ENCODE measurements at places on chromosomes 1 and 21. TPM values are rescaled to one million over a fixed set of nuclear protein-coding genes. Genes with fewer than 3 reads are reported as not detected.

DNA sequence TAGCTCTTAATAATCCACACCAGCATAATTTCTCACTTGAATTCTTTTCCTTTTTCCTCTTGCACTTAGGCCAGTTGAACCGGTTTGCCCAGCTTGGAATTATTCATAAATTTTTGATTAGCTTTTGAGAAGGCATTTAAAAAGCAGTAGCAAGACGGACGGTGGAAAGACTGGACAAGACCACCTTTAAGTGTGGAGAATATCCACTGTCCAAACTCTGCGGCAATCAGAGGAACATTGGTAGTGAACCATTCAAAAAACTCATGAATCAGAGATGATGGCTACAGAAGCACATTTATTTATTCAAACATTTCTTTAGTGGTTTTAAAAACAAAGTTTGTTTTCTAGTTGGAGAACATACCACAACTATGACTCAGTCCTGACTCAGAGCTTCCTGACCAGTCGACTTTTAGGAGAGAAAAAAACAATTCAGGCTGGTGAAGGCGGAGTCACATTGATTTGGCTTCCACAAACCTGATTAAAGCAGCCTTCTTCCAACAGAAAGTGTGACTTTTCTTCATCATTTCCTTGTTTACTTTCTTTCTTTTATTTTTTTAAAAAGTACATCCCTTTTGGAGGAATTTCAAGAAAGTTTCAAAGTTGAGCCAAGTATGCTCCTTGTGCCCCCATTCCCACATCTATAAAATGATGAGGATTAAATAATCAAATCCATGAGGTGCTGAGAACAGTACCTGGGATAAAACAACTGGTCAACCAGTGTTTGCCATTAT lies 128.8 kb downstream of the ADSS2 start:
- no peak overlapping the region for H3K4me3 ChIP-seq
- no peak for DNase-seq
- H3K27ac ChIP-seq, result peak overlapping the region; percentile 51
- H3K4me1 ChIP-seq, result peaks cover 30% of the 10 kb centered on the region

GRCh38 chr1:151098126-151098525 lies 27.6 kb downstream of the GABPB2 start:
- H3K27me3 ChIP-seq, result no peaks in the 10 kb centered on the region
- no peak overlapping the region for H3K4me3 ChIP-seq
- no peaks in the 10 kb centered on the region for H3K4me1 ChIP-seq
- no peaks in the 10 kb centered on the region for H3K36me3 ChIP-seq
- DNase-seq, result no peak

GRCh38 chr1:245168086-245168485 lies 13.3 kb downstream of the KIF26B start:
- no peak overlapping the region for H3K4me3 ChIP-seq
- no peaks in the 10 kb centered on the region for H3K36me3 ChIP-seq
- no peaks in the 10 kb centered on the region for H3K27me3 ChIP-seq
- DNase-seq, result no peak

DNA sequence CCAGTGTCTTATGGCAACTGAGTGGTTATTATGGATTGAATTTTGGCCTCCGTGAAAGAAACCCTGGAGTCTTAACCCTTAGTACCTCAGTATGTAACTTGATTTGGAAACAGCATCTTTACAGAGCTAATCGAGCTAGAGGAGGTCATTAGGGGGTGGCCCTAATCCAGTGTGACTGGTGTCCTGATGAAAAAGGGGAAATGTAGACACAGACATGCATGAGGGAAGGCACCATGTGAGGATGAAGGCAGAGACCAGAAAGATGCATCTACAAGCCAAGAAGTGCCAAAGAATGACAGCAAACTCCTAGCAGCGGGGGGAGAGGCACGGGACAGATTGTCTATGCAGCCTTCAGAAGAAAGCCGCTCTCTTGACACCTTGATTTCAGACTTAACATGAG lies 14.7 kb downstream of the DOP1B start:
- no peaks in the 10 kb centered on the region for H3K4me1 ChIP-seq
- no peak overlapping the region for H3K4me3 ChIP-seq
- peak overlapping the region; percentile 1 for H3K27ac ChIP-seq
- peaks cover 12% of the 10 kb centered on the region for H3K36me3 ChIP-seq

DNA sequence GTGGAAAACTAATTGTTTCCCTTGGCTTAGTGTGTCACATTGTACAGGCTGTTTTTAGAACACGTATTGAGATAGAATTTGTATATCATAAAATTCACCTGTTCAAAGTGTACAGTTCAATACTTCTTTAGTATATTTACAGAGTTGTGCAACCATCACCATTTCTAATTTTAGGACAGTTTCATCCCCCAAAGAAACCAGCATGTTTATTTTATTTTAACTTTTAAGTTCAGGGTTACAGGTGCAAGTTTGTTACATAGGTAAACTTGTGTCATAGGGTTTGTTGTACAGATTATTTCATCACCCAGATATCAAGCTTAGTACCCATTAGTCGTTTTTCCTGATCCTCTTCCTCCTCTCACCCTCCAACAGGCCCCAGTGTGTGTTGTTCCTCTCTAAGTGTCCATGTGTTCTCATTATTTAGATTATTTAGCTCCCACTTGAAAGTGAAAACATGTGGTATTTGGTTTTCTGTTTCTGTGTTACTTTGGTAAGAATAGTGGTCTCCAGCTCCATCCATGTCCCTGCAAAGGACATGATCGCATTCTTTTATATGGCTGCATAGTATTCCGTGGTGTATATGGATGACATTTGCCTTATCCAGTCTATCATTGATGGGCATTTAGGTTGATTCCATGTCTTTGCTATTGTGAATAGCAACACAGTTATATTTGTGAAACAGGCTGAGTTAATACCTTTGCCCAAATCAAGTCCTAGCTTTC lies 35.2 kb upstream of the DHCR24 start:
- peaks cover 11% of the 10 kb centered on the region for H3K27me3 ChIP-seq
- no peak overlapping the region for H3K4me3 ChIP-seq
- H3K4me1 ChIP-seq, result peaks cover 8% of the 10 kb centered on the region
- H3K27ac ChIP-seq, result no peak overlapping the region
- H3K36me3 ChIP-seq, result peaks cover 18% of the 10 kb centered on the region
- DNase-seq, result no peak

DNA sequence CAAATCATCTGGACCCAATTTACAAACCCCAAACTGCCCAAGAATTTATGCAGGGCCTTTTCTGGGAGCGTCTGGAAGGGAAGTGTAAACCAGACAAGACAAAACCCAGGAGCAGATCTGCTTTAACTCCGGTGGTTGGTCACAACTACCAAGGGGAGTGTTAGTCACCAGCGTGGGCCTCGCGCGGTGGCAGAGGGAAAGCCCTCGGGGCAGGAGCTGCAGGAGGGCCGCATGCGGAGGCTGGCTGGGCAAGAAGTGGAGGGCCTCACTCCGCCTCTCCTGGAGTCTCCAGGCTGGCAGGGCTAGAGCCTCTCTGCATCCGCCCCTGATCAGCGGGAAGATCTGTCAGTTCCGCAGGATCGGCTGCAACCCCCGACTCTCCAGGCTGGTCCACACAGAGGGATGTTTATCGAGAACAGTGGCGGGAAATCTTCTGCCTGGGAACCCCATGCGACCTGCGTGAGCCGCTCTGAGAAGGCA lies 2.0 kb downstream of the COL24A1 start:
- H3K4me3 ChIP-seq, result peak overlapping the region; percentile 74
- H3K27me3 ChIP-seq, result peaks cover 59% of the 10 kb centered on the region
- no peaks in the 10 kb centered on the region for H3K36me3 ChIP-seq

DNA sequence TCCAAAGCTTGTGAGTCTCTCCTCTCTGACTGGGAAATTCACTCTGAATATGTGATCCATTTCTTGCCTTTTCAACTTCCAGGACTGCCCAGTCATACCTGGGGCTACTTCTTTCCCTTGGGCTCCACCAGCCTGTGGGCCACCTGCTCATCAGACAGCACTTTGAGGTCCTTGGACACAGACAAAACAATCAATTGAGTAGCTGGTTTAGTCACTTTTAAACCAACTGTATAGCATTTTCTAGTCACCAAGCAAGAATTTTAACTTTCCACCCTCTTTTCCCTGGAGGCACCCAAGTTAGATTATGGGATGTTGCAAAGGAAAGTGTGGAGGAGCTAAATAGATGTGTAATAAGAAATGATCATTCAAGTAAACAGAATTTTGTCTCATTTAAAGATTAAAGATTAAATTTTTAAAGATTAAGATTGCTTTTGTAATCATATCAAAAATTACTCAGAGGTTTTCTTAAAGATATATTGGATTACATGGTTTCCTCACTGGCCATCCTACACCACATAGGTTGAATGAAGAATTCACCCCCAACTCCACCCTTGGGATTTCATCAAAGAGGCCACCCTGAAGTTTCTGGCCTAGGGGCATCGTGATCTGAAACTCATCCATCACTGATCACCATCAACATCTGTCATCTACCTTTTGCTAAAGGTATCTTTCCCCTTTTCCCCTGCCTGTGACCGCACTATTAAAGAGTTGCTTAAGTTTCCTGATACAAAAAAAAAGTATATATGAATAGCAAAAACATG lies 219.2 kb upstream of the NR5A2 start:
- no peak overlapping the region for H3K27ac ChIP-seq
- no peaks in the 10 kb centered on the region for H3K36me3 ChIP-seq
- no peaks in the 10 kb centered on the region for H3K27me3 ChIP-seq
- no peak for DNase-seq
- H3K4me3 ChIP-seq, result no peak overlapping the region

DNA sequence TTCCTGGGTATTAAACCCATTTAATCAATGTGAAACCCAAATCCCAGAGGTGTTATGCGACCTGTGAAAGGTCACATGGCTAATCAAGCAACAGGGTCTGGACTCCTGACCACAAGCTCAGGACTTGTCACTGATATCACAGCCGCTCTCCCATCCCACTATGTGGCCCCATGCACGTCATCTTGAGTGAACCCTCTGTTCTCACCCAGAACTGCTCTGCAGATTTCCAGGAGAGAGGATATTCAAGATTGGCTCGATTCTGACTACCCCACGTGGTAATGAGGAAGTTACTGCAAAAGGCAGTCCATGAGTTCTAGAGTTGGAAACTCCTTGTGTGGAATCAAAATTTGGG lies 173.5 kb upstream of the ETV3 start:
- H3K36me3 ChIP-seq, result peaks cover 5% of the 10 kb centered on the region
- H3K4me1 ChIP-seq, result peaks cover 28% of the 10 kb centered on the region
- H3K4me3 ChIP-seq, result no peak overlapping the region
- DNase-seq, result no peak
- H3K27me3 ChIP-seq, result peaks cover 3% of the 10 kb centered on the region

GRCh38 chr1:9874412-9874811 lies 35.7 kb downstream of the CTNNBIP1 start:
- peak overlapping the region; percentile 79 for H3K27ac ChIP-seq
- no peak for DNase-seq
- no peaks in the 10 kb centered on the region for H3K36me3 ChIP-seq

DNA sequence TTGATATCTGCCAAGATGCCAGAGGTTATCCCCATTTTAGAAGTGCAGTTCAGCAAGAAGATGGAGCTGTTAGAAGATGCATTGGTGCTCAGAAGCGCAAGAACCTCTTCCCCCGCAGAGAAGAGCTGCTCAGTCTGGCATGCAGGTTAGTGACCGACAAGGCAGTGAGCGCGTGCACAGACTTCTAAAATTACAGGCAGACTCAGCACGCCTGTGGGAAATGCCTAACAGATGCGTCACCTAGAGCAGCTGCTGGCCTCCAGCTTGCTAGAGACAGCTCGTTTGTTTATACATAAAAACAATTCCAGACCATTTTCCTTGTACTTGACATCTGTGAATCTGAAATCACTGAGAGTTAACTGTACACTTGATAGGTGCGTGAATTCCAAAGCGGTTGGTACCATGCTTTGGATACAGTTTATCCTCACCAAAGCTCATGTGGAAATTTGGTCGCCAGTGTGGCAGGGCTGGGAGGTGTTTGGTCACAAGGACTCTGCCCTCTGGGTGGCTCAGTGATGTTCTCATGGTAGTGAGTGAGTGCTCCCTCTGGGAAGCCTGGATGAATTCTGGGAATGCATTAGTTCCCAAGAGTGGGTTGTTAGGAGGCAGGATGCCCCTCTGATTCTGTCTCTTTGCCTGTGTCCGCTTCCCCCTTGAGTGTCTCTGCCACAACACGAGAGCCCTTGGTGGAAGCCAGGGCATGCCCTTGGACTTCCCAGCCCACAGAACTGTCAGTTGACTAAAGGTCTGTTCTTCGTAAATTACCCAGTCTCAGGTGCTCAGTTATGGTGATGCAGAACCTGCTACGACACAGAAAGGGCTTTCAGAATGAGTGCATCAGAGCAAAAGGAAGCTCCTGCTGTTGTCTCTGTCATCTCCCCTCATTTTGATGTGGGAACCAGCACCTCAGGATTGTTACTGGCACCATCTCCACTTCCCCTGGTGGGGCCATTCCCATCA lies 24.4 kb downstream of the SNAP47 start:
- H3K4me3 ChIP-seq, result no peak overlapping the region
- no peaks in the 10 kb centered on the region for H3K4me1 ChIP-seq
- H3K27me3 ChIP-seq, result no peaks in the 10 kb centered on the region
- no peak overlapping the region for H3K27ac ChIP-seq
- peaks cover 39% of the 10 kb centered on the region for H3K36me3 ChIP-seq

DNA sequence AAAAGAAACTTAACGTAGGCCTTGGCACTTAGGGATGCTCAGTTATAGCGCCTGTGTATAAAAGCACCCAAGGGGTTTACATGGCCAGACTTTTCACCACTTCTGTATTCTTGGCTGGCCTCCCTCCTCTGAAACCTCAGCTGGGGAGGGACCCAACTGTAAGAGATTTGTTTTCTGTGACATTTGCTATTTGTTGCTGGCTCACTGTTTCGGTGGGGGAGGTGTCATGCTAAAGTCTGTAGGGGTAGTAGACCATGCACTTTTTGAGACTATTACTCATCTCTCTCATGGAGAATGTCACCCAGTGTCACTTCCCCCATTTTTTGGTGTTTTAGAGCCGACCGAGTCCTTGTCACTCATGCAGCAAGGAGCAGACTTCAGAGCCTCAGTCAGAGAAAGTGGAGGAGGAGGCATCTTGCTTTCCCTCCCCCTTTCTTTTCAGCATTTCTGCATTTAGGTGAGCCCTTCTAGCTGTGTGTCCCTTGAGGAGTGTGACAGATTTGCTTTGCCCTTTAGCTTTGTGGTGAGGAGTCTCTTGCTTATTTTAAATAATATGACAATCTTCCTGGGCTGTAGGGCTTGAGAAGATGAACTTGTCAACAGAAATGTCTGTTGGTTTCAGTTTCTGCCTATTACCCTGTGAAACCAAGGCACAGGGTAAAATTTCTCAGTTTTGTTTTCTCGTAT lies 160.1 kb downstream of the FASLG start:
- H3K27ac ChIP-seq, result no peak overlapping the region
- DNase-seq, result no peak
- H3K36me3 ChIP-seq, result peaks cover 17% of the 10 kb centered on the region
- H3K4me3 ChIP-seq, result no peak overlapping the region

- peaks cover 6% of the 10 kb centered on the region for H3K27me3 ChIP-seq
- peaks cover 18% of the 10 kb centered on the region for H3K36me3 ChIP-seq
- H3K4me1 ChIP-seq, result peaks cover 6% of the 10 kb centered on the region
- no peak overlapping the region for H3K4me3 ChIP-seq
- DNase-seq, result no peak
Measured at GRCh38 chr1:151741516-151741915, 20.2 kb downstream of the RIIAD1 start.

KCNA3 gene
- total RNA-seq, result 1.2 TPM

SLAMF7 gene
- not detected for total RNA-seq

PIK3R3 gene
- total RNA-seq, result 10.9 TPM

RHEX gene
- total RNA-seq, result not detected

IRF6 gene
- total RNA-seq, result 16.6 TPM

Data from WTC11 (cell line).